ENCODE measurements at places on chromosomes 4 and X.

GRCh38 chr4:139761461-139761860 lies 95.8 kb downstream of the MGST2 start:
- peak; percentile 68 for DNase-seq

DNA sequence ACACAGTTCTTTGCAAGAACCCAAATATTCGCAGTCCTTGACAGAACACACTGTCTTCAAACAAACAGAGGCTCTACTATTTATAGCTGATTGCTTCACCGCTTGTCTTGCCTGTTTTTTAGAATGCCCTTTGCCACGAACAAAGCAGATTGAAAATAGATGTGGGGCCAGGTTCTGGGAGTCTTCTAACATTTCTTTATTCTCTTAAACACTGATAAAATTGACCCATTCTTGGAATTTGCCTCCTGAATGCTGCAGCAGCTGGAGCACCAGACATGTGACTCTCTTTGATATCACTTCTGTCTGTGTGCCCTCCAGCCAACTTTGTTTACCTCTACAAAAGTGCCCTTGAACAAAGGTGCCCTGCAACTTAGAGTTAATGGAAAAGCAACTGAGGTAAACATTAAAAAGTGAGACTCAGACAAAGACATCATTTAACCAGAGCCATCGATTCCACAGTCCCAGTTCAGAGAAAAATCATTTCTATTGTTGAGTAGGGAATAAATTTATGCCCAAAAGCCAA lies 64.2 kb upstream of the SPP1 start:
- no peak for DNase-seq

GRCh38 chrX:11080741-11081305 lies 30.3 kb upstream of the HCCS start:
- no peak for DNase-seq

- DNase-seq: no peak
These were observed 73.9 kb downstream of the IRF2 start for GRCh38 chr4:184400375-184400870.

- DNase-seq: no peak
These were observed 17.7 kb upstream of the TMEM144 start for GRCh38 chr4:158192439-158193158.

GRCh38 chr4:3683744-3684421 lies 82.3 kb upstream of the ADRA2C start:
- no peak for DNase-seq

GRCh38 chr4:46818604-46819003 lies 90.4 kb downstream of the COX7B2 start:
- no peak for DNase-seq

DNA sequence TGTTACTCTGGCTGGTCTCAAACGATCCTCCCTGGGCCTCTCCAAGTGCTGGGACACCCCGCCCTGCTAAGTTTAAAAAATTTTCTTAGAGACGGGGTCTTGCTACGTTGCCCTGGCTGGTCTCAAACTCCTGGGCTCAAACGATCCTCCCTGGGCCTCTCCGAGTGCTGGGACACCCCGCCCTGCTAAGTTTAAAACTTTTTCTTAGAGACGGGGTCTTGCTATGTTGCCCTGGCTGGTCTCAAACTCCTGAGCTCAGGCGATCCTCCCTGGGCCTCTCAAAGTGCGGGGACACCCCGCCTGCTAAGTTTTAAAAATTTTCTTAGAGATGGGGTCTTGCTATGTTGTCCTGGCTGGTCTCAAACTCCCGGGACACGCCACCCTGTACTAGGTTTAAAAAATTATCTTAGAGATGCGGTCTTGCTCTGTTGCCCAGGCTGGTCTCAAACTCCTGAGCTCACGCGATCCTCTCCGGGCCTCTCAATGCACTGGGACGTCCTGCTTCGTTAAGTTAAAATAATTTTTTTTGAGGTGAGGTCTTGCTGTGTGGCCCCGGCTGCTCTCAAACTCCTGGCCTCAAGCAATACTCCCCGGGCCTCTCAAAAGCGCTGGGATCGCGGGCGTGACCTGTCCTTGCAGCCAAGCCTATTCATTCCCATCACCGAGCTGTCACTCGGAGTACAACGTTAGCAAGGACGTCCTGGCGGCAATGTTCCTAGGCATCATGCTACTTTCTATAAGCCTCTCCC lies 1.1 kb downstream of the SLC25A6 start:
- DNase-seq: peak; percentile 24

- no peak for DNase-seq
These were observed 1662.8 kb upstream of the ADGRL3 start for GRCh38 chr4:59537246-59537886.

GRCh38 chrX:375181-376036 lies 11.3 kb downstream of the PPP2R3B start:
- DNase-seq: no peak

- no peak for DNase-seq
These were observed 755.8 kb downstream of the RPA4 start for GRCh38 chrX:97639526-97639925.

GRCh38 chr4:138235419-138235952 lies 6.7 kb downstream of the SLC7A11 start:
- no peak for DNase-seq

- no peak for DNase-seq
These were observed 1537.8 kb upstream of the PABPC4L start for GRCh38 chr4:135739354-135739753.

DNA sequence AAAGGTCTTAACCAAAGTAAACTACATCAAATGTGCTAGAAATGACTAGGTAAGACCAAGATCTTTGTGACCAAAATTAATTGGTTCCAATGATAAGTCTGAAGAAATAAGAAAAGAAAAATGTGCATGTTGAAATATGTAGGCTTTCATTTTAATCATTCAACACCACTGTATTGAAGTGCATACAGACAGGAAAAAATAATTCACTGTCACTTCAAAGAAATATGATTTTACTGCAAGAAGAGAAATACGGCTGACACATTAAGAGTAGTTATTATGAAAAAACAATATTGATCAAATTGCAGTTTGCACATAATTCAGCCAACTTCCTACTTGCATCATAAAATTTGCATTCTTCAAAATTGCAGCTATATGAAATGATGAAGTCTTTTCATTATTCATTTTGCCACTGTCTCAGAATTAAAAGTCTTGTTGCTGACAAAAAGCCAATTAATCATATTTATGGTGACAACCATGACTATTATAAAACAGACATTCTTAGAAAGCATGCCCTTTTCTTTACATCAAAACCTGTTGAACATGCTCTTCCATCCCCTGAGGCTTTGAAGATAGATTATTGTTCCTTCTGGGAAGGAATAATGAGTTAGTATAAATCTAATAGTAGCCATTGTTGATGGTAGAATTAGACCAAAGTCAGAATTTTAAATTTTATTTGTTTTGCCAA lies 405.9 kb upstream of the MAD2L1 start:
- DNase-seq: no peak

GRCh38 chr4:13922459-13922858 lies 294.9 kb upstream of the BOD1L1 start:
- no peak for DNase-seq

GRCh38 chr4:8191136-8191747 lies 7.8 kb upstream of the SH3TC1 start:
- no peak for DNase-seq

- DNase-seq: no peak
These were observed 417.2 kb downstream of the CFAP47 start for GRCh38 chrX:36336751-36337150.

- DNase-seq: no peak
These were observed 17.7 kb downstream of the FOXR2 start for GRCh38 chrX:55640854-55641253.

GRCh38 chrX:65586491-65586890 lies 51.9 kb upstream of the LAS1L start:
- no peak for DNase-seq

GRCh38 chr4:118732591-118733330 lies 47.6 kb downstream of the METTL14 start:
- no peak for DNase-seq

All from D341Med (cell line).